ENCODE measurements at places on chromosomes 5 and 9.

DNA sequence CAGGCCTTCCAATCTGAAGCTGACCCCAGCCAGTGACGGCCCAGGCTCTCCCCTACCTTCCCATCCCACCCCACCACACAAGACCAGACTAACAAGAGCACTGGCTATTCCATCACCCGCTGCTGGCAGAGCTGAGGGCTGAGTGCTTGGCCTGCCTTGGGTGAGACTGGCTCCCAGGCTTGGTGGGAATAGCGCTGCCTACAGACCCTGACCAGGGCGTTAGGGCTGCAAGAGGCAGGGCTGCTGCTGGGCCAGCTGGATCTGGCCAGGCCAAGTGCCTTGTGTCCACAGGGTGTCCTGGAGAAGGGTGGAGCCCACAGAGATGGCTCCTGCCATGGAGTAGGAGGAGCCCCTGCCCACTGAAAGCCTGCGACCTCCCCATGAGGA, 31.6 kb upstream of the ANGPTL2 start:
- no peak for DNase-seq

DNA sequence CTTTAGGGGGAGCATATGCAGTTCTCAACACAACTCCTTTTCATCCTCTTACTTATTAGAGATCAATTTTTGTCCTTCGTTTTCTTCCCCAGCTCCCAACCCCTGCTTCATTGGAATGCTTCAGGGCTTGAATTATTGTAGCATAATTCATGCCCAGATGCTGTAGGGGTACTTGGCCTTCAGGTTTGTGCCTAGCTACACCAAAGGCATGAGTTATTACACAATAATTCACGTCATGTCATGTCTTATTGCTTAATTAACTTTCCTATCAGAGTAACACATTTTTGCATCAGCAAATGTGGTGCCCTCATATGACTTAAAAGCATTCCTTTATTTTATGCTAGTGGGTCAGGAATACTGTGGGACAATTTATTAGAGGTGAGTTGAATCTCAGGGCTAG, 507.2 kb downstream of the NFIB start:
- no peak for DNase-seq

- DNase-seq = no peak
Observed at GRCh38 chr9:105968811-105969466, 274.6 kb downstream of the TMEM38B start.

DNA sequence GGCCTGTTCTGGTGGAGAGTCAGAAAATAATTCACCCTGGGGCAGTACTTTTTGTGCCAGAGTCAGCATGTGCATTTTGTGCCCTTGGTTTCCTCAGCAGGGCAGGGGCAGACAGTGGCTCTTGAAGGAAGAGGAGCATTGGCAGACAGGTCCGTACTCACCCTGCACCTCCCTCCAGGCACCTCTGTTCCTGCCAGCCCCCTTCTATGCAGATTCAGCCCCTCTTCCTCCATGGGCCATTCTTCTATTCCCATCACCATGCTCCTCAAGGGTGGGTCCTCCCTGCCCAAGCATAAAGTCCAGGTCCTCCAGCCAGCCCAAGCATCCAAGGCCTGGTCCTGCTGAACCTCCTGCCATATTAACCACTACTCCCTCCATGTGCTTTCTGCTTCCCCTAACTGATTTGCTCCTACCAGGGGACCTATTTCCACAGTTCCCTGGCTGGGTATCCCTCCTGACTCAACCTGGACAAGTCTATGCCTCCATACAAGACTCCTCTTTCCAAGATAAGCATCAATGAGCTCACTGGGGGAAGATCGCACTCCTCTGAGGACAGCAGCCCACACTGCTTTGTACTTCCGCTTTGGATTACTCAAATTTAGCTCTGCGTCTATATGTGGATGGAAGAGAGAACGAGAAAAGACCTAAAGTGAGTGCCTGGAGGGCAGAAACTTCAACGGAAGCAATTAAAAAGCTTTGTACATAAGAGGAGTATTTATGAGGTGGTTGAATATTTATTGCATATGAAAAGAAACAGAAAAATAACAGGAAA, 9.3 kb upstream of the ACSL6 start:
- peak; percentile 42 for DNase-seq

GRCh38 chr5:156393980-156394379, 67.0 kb downstream of the SGCD start:
- no peak for DNase-seq

GRCh38 chr9:72808446-72808768, 144.4 kb downstream of the ALDH1A1 start:
- no peak for DNase-seq

GRCh38 chr5:9859808-9860207, 229.7 kb upstream of the TAS2R1 start:
- DNase-seq = no peak

DNA sequence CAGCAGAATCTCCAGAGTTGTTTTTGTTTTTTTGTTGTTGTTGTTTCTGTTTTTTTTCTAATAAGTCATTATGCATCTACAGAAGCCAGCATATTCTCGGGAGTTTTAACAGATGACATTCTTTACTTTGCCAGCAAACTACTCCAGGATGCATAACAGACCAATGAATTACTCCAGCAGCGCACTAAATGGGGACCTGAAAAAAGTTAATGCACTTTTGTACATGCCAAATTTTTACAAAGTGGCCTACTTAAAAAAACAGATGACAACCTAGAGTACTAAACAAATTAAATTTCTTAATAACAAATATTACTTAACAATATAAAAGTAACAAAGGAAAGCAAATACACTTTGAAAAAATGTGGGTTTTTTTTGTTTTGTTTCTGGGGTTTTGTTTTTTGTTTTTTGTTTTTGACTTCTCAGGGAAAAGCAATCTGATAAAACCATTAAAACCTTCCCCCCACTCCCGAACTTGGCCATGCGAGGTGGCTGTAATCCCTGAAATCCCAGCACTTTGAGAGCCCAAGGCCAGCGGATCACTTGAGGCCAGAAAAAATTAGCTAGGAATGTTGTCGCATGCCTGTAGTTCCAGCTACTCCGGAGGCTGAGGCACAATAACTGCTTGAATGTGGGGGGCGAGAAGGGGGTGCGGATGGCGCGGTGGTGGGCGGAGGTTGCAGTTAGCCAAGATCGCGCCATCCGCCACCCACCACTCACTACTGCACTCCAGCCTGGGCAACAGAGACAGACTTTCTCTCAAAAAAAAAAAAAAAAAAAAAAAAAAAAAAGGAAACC, 352.4 kb downstream of the CETN3 start:
- DNase-seq = no peak

DNA sequence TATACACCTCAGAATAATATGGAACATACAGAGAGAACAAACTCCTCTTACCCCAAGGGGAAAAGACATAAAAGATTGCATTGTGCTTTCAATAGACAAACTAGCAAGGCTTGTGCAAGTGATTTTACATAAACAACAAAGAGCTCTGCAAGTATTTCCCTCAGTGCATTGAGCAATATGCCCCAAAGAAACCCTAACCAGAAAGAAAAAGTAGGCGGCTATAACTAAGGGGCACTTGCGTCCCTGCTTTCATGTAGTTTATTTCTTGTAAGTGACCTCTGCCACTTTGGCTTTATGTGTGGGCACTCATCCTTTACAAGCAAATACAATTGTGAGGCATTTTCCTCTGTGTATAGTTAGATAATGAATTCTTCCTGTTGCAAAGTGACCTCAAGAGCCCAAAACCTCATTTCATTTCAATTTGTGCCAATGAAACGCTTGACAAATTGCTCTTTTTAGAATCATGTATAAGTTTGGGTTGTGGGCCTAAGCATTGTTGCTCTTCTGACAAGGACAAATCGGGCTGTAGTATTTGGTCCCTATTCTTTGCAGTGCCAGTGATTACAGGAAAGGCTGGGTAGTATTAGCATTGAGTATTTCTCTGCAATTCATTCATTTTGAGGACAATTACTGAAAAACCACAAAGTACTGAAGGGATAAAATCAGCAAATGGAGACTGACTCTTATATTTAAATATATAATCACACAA, 282.2 kb downstream of the DTWD2 start:
- no peak for DNase-seq

- DNase-seq = no peak
Observed at GRCh38 chr5:130870691-130871090, 294.4 kb downstream of the HINT1 start.

DNA sequence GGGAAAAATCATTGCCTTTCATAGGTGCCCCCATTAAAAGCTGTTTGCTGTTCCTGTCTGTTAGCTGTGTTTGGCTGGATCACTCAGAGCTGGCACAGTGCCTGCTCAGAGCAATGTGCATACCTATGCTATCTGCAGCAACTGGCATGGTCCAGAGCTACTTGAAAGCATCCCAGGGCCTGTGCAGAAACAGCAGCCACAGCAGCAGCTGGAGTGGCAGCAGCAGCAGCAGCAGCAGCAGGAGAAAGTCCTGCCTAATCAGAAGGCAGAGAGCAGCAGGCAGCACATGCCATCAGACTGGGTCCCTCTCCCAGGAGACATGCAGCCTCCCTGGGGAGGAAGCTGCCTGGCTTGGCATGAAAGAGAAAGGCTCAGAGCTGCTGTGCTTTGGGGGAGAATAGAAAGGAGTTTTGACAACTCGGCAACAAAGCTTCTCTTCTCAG, 243.8 kb upstream of the WWC1 start:
- no peak for DNase-seq

GRCh38 chr9:4131946-4132345, 167.9 kb downstream of the GLIS3 start:
- no peak for DNase-seq

DNA sequence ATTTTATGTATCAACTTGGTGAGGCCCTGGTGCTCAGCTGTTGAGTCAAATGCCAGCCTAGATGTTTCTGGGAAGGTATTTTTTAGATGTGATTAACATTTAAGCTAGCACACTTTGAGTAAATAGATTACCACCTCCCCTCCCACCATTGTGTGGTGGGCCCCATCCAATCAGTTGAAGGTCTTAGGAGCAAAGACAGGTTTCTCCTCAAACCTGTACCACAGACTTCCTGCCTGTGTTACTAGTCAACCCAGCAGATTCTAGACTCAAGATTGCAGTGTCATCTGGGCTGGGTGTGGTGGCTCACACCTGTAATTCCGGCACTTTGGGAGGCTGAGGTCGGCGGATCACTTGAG, 33.8 kb downstream of the MRPL36 start:
- no peak for DNase-seq

GRCh38 chr9:121987314-121987713, 105.8 kb downstream of the TTLL11 start:
- DNase-seq = no peak

DNA sequence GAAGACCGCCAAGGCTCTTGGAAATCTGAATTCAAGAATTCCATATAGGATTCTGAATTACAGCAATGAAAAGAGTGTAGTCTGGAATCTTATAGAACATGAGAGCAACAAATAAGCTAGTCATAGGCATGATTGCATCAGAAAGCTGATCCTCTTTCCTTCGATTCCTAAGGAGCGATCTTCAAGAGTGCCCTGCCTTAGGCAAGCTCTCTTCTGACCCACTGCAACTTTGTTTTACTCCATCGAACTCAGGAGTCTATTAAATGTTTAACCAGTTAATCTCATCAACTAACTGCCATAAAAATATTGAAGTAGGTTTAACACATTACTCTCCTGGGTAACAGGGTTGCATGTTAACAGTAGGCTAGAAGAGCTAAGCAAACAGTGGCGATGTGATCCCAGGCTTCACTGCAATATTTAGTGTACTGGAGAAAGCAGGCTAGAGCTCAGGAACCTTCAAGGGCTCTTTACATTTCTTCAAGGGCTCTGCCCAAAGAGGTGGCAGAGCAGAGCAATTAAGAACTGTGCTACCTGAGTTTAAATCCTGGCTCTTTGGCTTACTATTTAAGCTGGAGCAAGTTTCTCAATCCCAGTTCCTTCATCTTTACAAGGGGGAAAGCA, 146.3 kb downstream of the RORB start:
- DNase-seq = no peak

DNA sequence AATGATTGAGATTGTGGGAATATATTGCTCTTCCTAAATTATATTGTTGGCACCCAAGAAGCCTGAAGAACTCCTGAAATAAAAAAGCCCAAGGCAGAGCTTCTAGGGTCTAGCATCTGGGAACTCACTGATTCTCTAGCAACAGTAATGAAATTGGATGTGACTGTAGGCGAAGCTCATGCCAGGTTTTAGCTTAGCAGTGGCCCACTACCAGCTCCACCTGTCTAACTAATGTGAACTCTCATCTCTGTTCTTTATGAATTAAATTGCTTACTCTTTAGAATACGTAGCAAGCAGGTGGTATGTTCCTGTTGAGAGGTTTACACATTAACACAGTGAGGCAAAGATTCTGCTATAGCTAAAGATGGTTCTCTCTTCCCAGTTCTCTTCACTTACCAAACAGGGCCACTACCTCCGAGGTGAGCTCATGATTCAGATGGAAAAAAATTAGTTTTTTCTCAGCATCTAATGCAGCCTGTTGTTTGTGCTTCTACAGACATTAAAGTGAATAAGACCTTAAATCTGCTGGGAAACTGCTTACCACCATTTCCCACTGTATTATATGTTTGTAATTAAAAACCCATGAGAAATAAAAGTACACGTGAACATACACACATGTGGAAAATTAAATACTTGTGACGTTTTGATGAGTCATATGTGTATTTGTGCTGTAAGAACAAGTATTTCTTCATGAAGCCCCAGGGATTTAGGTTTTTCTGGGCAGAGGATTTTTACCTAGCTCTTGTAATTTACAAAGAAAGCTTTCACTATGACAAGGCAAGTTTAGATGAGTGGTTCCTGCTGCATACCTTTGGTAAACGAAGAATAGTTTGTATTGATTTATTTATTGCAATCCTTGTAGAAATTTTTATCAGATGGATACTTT, 360.1 kb downstream of the KDM4C start:
- DNase-seq = no peak

GRCh38 chr9:31325778-31326177, 1058.7 kb upstream of the ACO1 start:
- no peak for DNase-seq

DNA sequence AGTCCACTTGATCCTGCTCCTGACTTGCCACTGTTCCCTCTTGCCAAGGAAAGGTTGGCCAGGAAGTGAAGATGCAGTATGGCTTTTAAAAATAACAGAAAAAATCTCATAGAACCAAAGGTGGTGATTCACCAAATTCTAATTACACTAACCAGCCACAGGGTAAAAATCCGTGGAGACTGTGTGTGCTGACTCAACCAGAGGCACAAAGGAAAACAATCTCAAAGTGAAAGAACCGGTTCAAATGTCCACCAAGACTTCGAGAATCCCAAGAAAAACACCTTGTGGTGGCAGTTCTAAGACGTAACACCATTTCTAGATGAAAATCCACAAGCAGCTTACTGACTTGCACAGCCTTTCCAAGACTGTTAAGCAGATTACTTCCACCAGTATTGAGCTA, 279.1 kb downstream of the TLE1 start:
- DNase-seq = no peak

DNA sequence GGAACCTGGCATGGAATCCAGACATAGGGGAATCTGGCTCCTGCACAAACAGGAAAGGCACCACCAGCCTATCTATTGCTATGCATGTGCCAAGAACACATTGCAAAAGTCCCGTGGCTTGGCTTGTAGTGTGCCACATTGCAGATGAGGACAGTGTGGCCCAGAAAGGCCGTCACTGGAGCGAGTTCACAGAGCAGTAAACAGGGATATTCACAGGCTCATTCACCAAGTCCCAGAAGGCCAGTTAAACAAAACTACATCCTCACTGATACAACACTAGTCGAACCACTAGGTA, 39.6 kb upstream of the TRIM32 start:
- no peak for DNase-seq

GRCh38 chr5:40515476-40515875, 164.2 kb upstream of the PTGER4 start:
- no peak for DNase-seq

- DNase-seq = no peak
Observed at GRCh38 chr9:87954230-87954629, 20.1 kb downstream of the CDK20 start.

GRCh38 chr9:126693428-126693944, 79.8 kb downstream of the LMX1B start:
- no peak for DNase-seq

- DNase-seq = no peak
Observed at GRCh38 chr9:24333629-24334028, 212.1 kb downstream of the IZUMO3 start.
